NCI-H1694 treated with DMSO at 0.1 percent for 48 hours (cell line): ENCODE measurements at places on chromosomes 5 and 9.

GRCh38 chr9:70255486-70255885 is 3.3 kb upstream of the SMC5 start:
- DNase-seq = no peak

DNA sequence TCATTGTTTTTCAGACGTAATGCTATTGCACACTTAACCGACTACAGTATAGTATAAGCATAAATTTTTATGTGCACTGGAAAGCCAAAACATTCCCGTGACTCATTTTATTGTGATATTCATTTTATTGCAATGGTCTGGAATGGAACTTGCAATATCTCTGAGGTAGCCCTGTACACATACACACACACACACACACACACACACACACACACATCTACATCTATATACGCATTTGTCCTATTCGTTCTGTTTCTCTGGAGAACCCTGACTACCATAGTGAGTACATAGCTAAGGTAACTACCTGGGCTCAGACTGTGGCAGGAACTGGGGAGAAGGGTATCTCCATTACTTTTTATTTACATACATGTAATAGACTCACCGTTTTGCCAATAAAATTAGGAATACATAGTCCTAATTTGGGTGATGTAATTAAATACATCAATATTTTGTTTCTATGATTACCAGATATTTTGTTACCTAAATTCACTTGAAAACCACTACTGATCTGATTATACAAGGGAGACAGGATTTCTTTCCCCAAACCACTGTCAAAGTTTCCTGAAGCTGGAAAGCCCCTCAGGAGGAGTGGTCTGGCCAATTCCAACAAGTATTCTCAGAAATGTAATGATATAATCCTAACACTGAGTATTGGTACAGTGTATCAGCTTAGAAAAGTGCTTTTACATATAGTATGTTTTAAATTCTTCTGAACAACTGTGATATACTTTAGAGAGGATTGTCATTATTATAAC is 74.0 kb upstream of the PLPP1 start:
- no peak for DNase-seq

DNA sequence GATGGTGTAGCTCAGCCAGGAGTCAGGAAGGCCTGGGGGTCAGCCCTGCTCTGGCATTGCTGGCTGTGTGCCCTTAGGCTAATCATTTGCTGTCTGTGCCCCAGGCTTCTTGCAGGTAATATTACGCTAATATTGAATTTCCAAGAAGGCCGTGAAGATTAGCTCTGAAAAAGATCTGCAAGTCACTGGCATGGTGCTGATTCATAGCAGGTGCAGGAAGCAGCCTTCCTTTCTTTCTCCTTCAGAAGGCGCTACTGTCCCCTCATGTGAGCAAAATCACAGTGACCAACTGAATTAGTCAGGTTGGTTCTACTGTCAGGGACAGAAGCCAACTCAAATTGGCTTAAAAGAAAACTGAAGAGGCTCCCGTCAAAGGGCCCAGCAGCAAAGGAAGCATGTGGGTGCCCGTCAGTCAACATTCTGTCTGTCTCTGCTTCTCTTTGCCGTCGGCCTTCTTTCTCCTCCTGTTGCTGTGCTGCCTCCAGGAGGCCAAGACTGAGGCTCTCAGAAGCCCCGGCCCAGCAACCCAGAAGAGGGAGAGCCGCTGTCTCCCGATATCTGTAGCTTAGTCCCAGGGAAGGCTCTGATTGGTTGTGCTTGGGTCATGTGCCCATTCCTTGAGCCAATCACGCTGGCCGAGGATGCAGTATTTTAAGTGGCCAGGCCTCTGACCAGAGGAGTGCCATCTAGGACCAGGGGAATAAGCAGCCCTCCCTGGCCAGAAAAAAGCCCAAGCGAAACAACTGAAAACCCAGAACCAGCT is 67.8 kb upstream of the NEURL1B start:
- DNase-seq = no peak

DNA sequence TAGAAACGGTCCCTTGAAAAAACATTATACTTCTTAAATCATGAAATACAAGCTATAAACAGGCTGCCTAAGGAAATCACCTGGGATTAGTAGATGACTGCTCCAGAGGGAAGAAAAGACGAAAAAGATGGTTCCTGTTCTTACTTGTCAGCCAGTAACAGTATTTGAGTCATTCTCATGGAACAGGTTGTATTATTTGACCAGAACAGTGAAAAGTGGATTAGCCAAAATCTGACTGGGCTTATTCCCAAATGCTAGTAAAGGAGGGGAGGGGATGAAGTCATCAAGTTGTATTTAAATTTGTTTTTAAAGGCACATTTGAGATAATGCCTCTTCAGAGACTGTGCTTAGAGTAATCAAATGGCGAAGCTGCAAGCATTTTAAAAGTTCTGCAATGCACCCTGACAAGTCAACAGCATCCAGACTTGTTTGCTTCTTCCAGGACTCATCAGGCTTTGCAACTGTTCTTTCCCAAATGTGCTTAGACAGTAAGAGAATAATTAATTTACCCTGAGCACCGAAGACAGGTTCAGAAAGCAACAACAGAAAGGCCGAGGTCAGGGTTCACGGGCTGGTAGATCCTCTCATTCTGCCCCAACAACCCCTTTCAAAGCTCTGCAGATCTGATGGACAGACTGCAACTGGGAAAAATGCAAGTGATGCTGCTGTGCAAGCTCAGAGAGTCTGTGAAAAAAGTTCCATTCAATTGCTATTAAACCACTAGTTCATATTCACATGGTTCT is 800.6 kb downstream of the KCTD16 start:
- DNase-seq = no peak
